ENCODE measurements at places on chromosomes 7 and 10.
A peak's percentile ranks its signal among the peaks of the same experiment; 100 is the strongest.

DNA sequence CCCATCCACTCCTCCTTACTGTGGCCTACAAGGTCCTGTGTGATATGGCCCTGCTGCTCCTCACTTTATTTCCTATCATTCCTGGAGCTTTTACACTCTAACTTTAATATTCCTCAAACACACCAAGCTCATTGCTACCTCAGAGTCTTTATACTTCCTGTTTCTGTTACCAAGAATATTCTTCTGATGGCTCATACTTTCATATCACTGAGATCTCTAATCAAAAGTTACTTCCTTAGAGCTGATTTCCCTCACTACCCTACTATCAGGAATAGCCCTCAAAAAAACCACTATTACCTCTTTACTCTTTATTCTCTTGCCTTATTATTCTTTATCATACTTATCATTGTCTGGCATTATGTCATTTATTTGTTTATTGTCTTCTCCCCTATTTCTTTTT lies 5.8 kb upstream of the PPP3CB start:
- DNase-seq, result no peak

- DNase-seq, result no peak
Observed at GRCh38 chr10:132120200-132120599, 54.5 kb downstream of the JAKMIP3 start.

- DNase-seq, result no peak
Observed at GRCh38 chr7:152663931-152664330, 12.0 kb downstream of the XRCC2 start.

DNA sequence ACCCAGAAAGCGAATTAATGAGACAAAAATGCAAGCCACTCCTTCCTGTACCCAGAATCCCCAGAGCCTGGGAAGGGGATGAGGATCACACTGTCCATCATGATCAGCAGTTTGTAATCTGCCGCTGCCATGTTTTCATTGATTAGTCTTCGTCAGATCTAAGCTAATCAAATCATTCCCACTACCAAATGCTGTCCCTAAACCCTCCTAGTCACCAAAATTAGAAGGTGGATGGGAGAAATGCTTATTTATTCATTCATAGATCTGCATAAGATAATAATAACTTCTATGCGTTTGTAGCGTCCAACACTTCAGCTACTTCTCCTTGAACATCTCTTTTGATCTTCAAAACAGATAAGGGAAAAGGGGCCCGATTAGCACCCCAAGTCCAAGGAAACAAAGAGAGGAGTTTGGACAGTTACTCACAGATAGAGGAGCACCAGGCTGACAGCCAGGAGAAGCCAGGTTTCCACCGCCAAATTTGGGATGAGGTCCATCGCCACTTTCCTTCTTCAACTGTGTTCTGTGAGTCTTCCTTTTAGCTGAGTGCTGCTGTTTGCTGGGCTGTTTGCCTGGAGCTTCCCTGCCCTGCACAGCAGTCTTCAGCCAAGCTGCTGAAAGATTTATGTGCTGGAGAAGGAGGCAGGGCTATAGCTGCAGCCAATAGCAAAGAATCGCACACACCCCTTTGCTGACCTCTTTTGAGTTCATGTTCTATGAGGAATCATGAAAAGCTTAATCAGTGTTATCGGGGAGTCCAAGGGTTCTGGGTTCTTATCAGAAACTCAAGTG lies at the start of gene CYP3A5:
CYP3A5 (minus strand) TSS at position 597 of the 792 bp plus-strand sequence; CDS start at position 497, 100 bp downstream.
- DNase-seq, result no peak

GRCh38 chr10:79984851-79985250 lies 35.9 kb upstream of the SFTPD start:
- peak; percentile 46 for DNase-seq

DNA sequence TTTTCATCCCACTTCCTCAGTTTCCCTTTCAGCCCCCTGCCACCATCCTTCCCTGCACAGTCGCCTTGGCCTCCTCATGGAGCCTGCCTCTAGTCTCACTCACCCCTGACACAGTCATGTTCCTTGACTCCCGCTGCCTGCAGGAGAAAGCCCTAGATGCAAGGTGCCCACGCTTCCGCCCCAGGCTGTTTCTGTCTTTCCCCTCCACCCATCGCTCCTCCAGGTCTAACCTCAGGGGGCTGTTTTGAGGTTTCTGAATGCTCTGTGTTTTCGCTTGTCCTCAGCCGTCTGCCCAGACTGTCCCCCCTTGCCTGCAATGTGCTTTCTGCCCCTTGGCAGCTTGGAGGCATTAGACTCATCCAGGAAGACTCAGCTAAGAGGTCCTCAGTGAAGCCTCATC lies 89.9 kb downstream of the EMX2 start:
- DNase-seq, result no peak

GRCh38 chr7:1763033-1763432 lies 93.0 kb downstream of the ELFN1 start:
- no peak for DNase-seq

DNA sequence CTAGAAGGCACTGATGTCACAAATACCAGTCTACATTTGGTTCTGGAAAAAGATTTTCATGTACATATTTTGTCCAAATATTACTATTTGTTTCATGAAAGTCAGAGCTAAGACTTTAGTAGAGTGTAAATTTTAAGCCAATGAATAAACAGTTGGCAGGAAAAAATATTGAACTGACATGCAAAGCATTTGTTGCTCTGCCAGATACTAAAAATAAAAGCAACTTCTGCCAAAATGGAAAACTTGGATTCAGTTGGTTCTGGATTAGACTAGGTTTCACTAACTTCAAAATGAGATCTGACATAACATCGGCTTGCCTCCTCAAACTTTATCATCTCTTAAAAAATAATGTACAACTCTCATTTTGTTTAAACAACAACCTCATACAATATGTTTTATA lies 34.9 kb downstream of the FAM204A start:
- DNase-seq, result no peak

DNA sequence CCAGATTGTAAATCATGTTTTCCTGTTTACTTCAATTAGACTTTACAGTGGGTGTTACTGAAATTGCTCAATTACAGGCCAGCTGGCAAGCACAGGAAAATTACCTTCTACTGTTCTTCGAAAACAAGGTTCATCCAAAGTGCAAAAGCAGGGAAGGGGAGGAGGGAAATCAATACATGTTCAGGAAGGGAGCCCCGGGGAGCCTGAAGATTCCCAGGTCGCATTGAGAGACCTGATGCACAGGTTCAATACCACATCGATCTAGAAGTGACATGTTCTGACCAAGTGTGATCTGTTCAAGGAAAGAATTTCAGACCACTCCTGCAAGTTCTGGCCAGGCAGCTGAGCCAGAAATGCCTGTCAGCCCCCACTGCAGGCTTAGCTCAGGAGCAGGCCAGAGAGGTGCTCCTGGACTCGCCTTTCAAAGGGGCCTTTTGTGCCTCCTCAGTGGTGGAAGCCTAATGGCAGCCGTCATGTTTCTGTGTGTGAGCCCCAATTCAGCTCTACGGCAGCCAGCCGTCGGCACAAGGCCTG lies 35.9 kb downstream of the FAM53B start:
- DNase-seq, result no peak

DNA sequence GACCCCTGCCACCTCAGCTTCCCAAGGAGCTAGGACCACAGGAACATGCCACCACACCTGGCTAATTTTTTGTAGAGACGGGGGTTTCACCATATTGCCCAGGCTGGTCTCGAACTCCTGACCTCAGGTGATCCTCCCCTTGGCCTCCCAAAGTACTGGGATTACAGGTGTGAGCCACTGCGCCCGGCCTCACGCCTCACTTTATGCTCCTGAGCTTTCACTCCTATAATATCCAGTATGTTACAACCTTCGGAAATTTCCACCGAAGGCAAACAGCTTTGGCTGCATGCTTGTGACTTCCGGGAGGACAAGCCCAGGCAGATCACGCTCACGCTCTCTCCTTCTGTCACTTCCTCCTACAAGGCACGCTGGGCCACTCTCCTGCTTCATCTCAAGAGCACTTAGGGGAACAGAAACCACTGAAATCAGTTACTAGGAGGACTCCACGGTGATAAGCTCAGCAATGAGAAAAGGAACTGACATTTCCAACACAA lies 4.4 kb upstream of the MAD1L1 start:
- no peak for DNase-seq

GRCh38 chr7:1889556-1890181 lies 219.6 kb downstream of the ELFN1 start:
- no peak for DNase-seq

DNA sequence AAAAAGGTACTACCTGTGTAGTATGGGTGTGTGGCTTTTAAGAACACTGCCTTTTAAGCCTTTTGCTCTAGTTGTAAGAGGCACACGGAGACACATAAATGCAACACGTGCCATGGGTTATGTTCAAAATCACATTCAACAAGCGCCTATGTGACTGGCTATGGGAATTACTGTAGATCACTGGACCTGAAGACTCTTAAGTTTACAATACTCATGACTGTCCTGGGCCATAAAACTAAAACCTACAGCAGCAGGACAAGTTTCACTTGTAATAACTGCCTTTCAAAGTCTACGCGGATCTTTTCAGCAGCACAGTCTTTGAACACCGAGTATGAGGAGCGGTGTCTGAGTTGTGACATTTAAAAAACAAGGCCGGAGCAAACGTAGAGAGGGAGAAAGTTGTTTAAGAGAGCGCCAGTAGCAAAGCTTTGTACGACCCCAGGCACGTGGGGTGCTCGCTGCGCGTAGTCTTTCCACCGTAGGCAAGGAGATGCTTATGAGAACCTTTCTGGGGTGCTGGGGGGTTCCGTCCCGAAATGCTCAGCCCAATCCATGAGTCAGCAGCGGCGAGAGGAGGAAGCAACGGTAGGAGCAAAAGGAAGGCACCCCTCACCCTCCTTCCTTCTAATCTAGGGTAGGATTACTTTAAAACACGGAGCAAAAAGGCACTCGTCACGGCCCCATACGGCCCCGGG lies 662 bp downstream of the DNAJC2 start:
- DNase-seq, result peak; percentile 11

- DNase-seq, result no peak
Observed at GRCh38 chr10:3027866-3028265, 39.5 kb upstream of the PFKP start.

GRCh38 chr10:124020981-124021815 lies 72.2 kb downstream of the CHST15 start:
- no peak for DNase-seq

GRCh38 chr10:509361-510102 lies 179.9 kb downstream of the DIP2C start:
- DNase-seq, result no peak

- no peak for DNase-seq
Observed at GRCh38 chr10:133534417-133534816, 7.3 kb downstream of the CYP2E1 start.

DNA sequence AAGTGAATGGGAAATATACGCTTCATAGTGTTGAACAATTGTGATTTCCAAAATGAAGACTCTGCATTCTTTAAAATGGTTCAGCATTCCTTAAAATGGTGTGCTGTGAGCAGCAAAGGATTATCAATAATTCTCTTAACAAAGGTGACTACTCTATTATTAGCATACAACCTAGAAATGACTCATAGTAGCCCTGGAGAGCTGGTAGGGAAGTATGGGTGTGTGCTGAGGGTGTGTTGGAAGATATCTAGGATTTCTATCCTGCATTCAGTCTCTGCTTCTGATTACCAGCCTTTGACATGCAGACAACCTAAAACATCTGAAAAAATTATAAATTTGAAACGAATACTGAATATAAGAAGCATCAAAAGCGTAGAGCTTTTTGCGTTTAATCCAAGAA lies 72.5 kb downstream of the SEMA3D start:
- no peak for DNase-seq

GRCh38 chr7:30476459-30477145 lies 2.0 kb downstream of the NOD1 start:
- no peak for DNase-seq

DNA sequence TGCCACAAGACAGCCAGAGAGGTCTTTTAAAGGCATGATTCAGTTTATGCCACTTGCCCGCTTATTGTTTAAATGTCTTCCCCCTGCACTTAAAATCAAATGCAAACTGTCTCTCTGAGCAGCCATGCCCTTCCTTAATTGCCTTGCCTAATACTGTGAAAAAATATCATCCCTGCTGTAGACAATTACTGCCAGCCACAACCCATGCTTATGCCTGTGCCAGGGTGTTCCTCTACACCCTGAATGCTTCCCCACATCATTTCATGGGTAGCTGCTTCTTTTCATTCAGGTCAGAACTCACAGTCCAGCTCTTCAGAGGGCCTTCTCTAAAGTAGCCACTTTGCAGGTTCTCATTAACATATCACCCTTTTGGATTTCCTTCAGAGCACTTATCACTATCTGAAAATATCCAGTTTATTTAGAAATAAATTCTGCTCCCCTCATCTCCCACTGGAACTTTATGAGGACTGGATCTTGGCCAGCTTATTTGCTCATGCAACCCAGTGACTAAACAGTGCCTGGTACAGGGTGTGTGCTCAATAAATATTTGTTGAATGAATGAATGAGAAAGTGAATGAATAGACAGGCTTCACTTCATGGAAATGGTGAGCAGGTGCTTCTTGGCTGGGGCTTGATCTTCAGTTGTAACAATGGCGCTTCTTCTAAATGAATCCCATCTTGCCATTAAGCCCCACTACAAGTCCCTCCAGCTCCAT lies 162.4 kb upstream of the MDFIC start:
- no peak for DNase-seq

DNA sequence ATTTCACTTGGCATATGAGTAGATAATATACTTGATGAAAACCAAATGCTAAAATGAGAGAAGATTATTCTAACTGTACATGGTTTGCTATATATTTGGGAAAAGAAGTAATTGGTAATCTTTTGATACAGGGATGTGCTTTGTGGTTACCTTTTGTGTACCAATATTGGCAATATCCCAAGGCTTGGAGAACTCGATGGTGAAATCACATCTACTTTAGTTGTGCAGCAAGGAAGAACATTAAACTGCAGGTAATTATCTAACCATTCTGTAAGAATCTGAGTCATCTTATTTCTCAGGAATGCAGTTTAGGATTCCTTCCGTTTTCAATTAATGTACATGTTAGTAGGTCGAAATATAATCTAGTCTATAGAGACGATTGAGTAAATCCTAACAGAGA lies 64.1 kb downstream of the SRI start:
- no peak for DNase-seq

DNA sequence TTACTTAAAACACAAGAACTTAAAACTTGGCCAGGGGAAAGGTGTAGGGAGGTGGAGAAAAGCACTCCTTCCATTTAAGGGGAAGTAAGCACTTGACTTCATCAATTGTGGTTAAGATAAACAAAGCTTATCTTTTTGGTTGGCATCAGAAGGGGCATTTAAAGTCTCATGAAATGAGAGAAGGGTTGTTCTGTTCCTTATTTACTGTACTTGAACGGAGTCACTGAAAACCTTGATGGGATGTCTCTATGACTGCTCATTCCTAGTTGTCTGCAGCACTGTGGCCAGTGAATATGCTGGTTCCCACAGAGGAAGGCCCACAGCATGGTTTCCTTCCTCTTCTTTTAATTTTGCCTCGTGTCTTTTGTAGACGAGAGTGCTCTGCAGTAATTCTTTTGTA lies 229.3 kb downstream of the AUTS2 start:
- DNase-seq, result no peak

DNA sequence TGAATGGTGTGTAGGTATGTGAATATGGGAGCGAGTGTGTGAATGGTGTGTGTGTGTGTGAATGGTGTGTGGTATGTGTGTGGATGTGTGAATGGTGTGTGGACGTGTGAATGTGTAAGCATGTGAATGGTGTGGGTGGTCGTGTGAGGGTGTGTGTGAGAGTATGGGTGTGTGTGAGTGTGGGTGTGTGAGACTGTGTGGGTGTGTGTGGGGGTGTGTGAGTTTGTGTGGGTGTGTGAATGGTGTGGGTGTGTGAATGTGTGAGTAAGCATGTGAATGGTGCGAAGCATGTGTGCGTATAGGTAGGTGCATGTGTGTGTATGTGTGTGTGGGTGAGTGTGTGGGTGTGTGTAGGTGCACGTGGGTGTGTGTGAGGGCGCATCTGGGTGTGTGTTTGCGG lies 160.7 kb upstream of the COBL start:
- DNase-seq, result no peak
